ENCODE measurements at places on chromosomes 7 and 10.

GRCh38 chr10:23918090-23918723 is 290.7 kb upstream of the KIAA1217 start:
- DNase-seq: no peak

DNA sequence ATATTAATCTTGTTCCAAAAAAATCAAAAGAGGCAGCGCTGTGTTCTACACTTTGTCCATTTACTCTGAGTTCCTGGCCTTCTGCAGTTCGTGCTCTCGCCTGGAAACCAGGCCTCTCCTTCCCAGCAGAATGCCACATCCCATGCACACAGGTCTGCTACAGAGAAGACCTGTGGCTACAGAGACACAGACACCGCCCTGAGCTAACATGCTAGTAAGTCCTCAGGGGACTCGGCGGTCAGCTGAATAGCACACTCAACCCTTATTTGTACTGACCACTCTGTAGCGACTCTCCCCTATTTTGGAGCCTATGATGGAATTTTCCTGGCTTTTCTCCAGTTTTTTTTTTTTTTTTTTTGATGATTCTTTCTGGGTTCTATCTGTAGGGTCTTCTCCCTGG is 12.8 kb downstream of the CREB3L2 start:
- DNase-seq: no peak

DNA sequence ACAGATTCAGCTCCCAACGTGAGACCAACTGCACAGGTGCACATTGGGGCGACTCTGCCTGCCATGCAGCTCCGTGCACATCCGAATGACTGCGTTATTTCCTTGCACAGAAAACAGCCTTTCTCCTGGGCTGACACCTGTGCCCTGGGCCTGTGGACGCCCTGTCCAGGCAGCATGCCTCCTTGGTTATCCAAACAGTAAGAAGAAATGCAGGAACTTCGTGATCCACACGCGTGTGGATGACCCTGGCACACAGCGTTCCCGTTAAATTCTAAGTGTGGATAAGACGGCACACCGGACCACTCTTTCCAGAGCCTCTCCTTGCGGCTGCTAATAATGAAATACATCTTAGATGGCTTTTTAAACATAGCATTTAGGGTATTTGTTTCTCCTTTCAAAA is 39.6 kb downstream of the NKX6-2 start:
- DNase-seq: no peak

DNA sequence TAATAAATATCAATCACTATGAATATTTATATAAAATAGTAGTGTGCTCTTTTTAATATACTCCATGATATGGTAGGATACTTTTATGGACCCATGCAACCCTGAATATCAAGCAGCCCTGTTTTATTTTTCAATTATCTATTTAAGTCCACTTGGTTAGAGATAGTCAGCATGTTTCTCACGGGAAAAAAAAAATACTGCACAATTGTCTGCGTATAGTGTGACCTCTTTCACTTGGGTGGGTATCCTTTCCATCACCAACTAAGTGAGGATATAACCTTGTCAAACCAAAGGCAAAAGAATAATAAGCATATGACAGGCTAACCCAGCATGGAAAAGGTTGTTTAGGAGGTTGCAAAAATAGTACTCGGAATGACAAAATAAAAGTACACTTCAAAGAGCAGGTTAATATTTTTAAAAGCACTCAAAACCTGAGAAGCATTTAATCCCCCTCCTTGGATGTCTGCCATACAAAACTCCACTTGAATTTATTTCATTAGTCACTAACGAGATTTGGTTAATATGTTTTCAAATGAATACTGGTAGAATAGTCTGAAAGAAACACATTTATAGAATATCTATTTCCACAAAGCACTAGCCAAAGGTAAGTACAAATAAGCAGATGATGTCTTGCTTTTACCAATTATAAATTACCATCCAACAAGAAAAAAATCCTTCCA is 76.5 kb downstream of the IMMP2L start:
- no peak for DNase-seq

DNA sequence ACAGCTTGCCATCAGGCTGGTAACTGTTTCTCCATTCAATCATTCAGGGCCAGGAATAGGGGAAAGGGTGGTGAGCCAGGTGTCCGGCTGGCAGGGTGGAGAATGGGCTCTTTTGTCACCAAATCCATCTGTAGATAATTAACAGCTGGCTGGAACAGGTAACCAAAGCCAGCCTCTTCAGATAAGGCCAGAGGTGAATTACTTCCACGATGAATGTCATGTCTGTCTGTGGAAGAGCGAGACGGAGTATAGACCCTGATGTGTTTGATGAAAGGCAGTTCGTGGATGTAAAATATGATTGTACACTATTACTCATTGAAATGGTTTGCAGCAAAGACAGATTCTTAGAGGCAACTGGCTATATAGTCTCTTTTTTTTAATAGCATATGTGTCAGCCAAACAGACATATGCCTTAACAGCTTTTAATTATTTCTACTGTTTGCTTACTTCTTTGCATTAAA is 149.8 kb downstream of the KLF6 start:
- DNase-seq: peak; percentile 47
